NCI-H524 treated with DMSO at 0.1 percent for 48 hours (cell line): ENCODE measurements at places on chromosomes 6 and 20.

- DNase-seq, result no peak
These were observed 11.9 kb upstream of the CPNE5 start for GRCh38 chr6:36851149-36851614.

- DNase-seq, result no peak
These were observed 23.5 kb upstream of the CCN6 start for GRCh38 chr6:112030206-112030960.

GRCh38 chr20:13412806-13413445, 191.9 kb downstream of the ISM1 start:
- DNase-seq, result no peak

GRCh38 chr20:64203037-64203777, 39.0 kb downstream of the MYT1 start:
- no peak for DNase-seq

- DNase-seq, result no peak
These were observed 193.8 kb upstream of the PRSS16 start for GRCh38 chr6:27053738-27054137.

- DNase-seq, result peak; percentile 60
These were observed 20.8 kb upstream of the TRAF3IP2 start for GRCh38 chr6:111626441-111626840.

GRCh38 chr20:63966944-63967322, 2.8 kb downstream of the ZNF512B start:
- no peak for DNase-seq

- no peak for DNase-seq
These were observed 2.9 kb downstream of the RIPOR2 start for GRCh38 chr6:24932832-24933231.

GRCh38 chr6:40299681-40300080, 287.5 kb downstream of the LRFN2 start:
- DNase-seq, result no peak

- peak; percentile 65 for DNase-seq
These were observed 364.6 kb upstream of the SULF2 start for GRCh38 chr20:48149902-48150301.

DNA sequence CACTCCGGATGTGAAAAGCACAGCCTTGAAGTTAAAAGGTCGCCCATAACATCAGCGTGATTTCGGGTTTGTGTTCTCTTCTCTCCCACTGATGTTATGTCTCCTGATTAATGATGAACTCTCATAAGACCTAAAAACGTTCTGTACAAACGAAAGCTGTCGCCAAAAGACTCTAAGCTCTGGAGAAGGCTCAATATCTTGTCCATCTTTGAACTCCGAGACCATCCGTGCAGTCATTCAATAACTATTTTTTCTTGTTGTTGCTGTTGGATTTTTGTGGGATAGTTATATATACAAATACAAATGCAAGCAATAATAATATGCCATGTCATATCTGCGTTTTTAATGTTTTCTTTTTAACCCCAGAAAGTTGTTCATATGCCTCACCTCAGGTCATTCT, 291.8 kb upstream of the MARCKS start:
- no peak for DNase-seq

GRCh38 chr6:25066593-25066992, 130.8 kb upstream of the RIPOR2 start:
- no peak for DNase-seq

DNA sequence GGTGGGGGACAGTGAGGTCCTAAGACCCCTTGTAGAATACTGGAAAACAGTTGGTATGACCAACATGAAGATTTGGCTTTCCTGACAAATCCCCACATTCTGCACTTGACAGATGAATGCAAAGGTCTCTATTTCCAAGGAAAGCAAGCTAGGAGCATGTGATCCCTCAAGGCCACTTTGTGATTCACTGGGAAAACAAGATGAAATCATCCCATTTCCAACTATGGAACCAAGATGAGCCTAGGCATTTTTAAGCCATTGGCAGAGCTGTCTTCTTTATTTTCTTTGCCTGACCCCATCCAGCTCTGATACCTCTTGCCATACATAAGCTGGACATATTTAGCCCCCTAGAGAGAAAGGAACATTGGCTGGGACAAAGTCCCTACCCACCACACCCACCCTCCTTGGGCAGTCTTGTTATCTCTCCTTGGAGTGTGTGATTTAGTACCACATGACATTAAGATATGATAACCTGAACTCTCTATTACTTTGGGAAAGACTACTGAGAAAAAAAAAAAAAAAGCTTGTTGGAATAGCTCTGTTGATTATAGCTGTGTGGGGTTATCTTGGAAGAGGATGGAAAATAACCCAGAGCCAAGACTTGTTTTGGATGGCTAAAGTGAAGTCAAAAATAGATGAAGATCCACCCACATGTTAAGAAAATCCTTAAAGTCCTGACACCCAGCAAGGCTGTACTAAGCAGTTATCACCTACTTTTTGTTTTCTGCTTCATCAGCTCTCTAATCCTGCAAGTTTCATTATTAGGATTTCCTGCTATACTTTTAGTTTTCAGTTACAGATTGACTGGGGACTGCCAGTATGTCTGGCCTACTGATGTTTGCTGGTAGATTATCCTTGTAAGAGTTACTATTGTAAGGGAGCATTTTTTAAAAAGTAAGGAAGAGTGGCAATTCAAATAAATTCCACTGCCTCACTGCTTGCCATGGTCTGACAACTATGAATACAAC, 90.1 kb upstream of the PREP start:
- no peak for DNase-seq

DNA sequence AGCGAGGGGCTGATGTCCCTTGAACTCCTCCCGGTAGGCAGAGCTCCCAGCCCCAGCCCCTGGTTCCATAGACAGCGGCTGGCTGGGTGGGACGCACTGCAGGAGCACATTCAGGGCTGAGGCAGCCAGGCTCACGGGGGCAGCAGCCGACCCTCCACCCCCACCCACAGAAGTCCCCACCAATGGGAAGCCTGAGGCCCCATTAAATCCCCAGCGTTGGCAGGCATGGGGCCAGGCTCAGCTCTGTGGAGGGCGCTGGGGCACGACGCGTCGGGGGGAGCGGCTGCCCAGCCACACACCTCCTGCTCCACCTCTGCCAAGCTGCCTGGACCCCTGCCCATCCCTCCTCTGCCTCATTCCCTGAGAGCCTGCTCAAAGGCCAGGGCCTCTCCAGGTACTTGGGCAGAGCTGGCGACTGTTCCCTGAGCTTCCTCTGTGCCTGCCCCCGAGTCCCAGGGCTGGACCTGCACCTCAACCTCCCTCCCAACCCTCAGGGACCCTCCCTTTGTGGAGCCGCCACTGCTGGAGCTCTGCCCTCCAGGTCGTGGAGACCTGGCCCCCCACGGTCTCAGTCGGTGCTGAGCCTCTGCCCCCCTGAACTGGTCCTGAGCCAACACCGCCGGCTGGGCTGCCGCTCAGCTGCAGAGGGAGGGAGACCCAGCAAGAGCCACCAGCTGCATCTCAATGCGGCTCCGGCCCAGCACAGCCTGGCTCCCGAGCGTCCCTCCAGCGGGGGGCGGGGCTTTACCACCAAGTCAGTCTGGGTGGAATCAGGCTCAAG, 9.1 kb downstream of the CHRNA4 start:
- DNase-seq, result no peak

DNA sequence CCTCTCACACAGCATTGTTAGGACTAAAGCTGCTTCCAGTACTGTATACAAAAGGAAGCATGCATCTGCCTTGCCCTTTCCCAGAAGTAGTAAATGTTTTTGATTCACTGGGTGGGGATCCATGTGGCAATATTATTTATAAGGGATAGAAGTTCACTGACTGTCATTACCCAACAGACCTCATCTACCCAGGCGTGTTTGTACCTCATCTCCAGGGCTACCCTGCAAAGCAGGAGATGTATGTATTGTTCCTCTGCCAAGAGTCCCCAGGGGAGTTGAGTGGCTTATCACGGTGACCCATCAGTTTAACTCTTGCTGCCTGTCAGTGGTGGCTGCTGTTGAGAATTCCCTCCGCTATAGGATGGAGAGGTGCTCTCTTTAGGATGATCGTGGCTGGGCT, 42.5 kb downstream of the SLC24A3 start:
- no peak for DNase-seq

- no peak for DNase-seq
These were observed 15.9 kb upstream of the ZNF133 start for GRCh38 chr20:18272451-18272850.

DNA sequence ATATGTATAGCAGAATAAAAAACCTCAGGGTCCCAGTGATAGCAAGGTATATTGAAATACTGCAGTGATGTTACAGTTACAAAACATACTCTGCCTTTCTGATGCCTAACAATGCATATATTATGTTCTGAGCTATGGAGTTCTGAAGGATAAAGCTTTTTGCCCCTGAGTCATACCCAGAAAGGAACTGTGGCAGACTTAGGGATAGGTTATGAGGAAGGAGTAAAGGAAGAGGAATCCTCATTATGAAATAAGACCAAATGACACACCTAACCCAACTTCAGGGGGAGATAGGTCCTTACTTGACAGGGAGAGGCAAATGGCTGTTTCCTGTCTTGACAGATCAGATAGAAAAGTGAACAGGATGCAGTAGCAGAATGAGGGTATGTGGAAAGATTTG, 940.6 kb upstream of the FLRT3 start:
- DNase-seq, result no peak

- DNase-seq, result no peak
These were observed 74.8 kb downstream of the PHACTR1 start for GRCh38 chr6:12791371-12791770.

- DNase-seq, result no peak
These were observed 8.8 kb downstream of the ZBTB46 start for GRCh38 chr20:63822276-63822696.

- no peak for DNase-seq
These were observed 159.8 kb upstream of the PRDM1 start for GRCh38 chr6:105926318-105926717.

DNA sequence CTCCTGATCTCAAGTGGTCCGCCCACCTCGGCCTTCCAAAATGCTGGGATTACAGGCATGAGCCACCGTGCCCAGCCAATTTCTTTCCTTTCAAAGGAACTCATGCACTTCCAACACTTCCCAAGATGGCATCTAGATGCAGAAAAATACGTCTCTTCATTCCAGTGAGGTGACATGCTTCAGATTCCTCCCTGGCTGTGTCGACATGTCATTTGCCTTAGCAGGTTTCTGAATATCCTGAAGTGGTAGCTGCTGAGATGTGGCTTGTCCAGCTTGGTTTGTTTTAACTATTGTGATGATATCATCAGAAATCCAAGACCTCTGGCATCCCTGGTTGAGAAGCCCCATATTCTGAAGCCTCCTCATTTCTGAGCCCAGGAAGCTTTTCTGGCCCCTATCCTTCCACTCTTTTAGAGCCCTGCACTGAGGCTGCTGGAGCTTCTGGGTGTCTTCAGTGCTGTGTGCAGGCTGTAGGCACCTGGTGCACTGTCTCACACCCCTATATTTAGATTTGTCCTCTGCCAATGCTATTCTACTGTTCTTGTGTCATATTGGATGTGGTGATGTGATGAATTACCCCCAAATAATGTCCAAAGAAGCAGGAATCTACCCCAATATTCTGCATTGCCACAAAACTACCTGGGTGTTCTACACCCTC, 73.3 kb upstream of the E2F3 start:
- DNase-seq, result no peak

DNA sequence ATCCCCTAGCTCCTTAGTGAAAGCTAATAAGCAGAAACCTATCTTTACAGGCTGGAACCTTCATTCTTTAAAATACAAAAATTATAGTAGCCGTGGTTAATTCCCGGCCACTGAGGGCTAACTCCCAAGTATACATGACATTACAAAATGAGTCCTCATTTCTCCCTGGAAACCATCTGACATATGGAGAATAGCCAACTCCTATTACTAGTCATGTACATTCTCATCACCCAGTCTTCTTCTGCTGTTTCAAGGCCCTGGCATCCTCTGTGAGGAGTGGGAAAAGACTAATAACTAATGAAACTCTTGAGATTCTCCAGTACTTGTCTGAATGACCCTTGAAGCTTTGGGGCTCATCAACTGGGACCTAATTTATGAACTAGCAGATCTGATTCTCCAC, 30.2 kb downstream of the CSNK2A1 start:
- no peak for DNase-seq

- DNase-seq, result no peak
These were observed 1.1 kb downstream of the SPTLC3 start for GRCh38 chr20:13009682-13010406.

DNA sequence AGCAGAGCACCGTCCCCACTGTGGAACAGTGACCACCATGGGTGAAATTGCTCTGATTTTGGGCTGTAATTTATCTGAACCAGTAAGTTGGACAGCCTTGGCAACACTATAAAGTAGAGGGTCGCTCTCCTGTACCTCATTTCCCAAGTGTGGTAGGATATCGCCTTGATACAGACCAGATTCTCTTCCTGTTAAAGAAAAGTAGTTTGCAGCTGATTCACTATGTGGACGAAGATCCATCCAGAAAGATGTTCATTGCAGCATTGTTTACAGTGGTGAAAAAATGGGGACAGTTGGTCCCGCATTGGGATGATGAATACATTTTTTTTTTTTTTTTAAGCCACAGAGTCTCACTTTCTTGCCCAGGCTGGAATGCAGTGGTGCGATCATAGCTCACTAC, 74.3 kb downstream of the SLX4IP start:
- no peak for DNase-seq

DNA sequence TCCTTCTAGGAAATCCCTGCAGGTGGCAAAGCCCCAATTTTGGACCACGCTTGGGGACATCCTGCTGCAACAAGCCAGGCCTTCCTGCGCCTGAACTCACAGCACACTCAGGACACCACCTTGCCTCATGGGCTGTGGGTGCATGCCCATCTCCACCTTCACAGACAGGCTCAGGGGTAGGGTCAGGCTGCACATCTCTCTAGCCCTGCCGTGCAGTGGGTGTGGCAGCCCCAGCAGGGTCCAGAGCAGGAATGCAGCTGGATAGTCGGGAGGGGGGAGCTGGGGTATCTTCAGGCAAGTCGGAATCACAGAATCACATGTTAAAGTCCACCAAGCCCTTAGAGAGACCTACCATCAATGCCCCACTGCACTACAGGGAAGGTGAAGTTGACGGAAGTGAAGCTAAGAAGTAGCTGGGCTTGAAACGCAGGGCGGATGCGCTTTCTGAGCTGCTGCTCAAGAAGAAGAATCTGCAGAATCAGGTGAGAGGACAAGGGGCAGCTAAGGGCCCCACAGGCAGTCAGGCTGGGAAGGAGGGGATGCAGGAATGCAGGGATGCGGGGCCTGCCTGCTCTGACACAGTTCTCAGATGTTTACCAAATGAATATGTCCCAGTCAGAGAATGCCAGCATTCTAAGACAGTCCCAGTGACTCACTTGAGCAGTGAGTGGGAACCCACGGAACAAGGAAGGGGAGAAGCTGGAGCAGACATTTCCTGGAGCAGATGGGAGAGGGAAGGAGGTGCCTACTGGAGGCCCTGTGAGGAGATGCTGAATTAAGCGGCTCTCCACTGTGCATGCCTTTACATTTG, 11.3 kb downstream of the SERPINB6 start:
- no peak for DNase-seq

- DNase-seq, result peak; percentile 49
These were observed 116.5 kb upstream of the LAMP5 start for GRCh38 chr20:9397928-9398327.

- no peak for DNase-seq
These were observed 30.9 kb upstream of the PTPRT start for GRCh38 chr20:43220612-43221011.

DNA sequence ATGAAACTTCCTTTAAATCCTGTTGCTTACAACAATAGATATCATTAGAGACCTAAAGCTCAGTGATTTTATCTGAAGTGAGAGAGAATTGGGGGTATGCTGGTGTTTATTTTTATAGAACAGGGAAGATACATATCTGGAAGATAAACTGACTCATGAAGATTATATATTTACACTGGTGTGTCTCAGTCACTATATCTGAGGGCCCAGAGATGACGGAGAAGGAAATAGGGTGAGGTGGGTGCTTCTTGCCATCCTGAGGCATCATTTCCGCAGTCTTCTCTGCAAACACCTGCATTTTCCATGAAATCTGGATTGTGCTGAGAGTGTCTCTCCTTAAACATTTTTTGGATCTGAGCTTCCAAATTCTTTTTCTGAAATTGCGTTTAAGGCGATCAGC, 5.9 kb upstream of the PLCB1 start:
- no peak for DNase-seq
